ENCODE measurements at places on chromosomes 7 and 10.

DNA sequence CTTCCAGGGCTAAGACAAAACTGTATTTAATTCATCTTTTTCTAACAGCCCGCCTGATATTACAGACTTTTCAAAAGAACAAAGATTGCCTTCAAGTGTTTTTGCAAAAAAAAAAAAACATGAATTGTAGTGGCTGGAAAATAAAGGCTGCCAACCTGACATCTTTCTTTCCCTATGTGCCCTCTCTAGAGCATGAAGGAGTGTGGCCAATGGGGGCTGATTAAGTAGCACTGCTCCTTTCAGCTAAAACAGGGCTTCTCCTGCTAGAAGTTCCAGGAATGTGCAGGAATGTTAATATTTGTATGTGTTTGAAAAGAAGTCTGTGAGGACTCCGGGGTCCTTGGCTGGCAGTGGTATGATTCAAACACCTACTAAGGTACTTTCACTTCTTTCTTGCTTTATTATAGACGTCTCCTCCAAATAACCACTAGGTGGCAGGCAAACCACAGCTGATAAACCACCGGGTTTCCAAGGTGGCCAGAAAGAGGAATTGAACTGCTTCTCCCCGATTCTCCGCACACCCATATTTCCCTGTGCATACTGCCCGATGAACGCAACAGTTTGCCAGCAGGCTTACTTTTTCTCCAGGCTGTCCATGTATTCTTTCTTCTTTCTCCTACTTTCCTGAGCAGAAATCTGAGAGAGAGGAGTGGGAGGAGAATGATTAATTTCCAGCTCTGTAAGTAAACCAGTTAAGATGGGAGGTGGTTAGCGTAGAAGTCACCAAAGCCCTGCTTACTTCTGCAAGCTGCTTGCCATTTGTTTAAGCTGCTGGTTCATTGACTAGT, 56.8 kb upstream of the DGKI start:
- H3K4me1 ChIP-seq, result peaks cover 3% of the 10 kb centered on the region
- H3K27me3 ChIP-seq, result no peaks in the 10 kb centered on the region
- H3K27ac ChIP-seq, result no peak overlapping the region
- DNase-seq, result peak; percentile 82
- peaks cover 74% of the 10 kb centered on the region for H3K36me3 ChIP-seq

- no peaks in the 10 kb centered on the region for H3K36me3 ChIP-seq
- H3K27me3 ChIP-seq, result no peaks in the 10 kb centered on the region
- no peak overlapping the region for H3K27ac ChIP-seq
- no peaks in the 10 kb centered on the region for H3K4me1 ChIP-seq
These were observed 349.4 kb downstream of the GATA3 start for GRCh38 chr10:8403711-8404371.

GRCh38 chr10:103649654-103650423, 156.3 kb downstream of the NEURL1 start:
- H3K27ac ChIP-seq, result no peak overlapping the region
- H3K27me3 ChIP-seq, result no peaks in the 10 kb centered on the region
- no peak for DNase-seq
- 0 out of 3 replicates have a peak, but pooled peaks cover 3% of the 10 kb centered on the region for H3K36me3 ChIP-seq
- H3K4me1 ChIP-seq, result no peaks in the 10 kb centered on the region

- DNase-seq, result no peak
- H3K36me3 ChIP-seq, result no peaks in the 10 kb centered on the region
- H3K27me3 ChIP-seq, result no peaks in the 10 kb centered on the region
- no peak overlapping the region for H3K27ac ChIP-seq
These were observed 50.9 kb downstream of the INPP5A start for GRCh38 chr10:132588301-132589013.

GRCh38 chr10:18449611-18450026, 201.8 kb downstream of the NSUN6 start:
- H3K27ac ChIP-seq, result no peak overlapping the region
- H3K4me1 ChIP-seq, result no peaks in the 10 kb centered on the region
- no peak for DNase-seq

- H3K27me3 ChIP-seq, result no peaks in the 10 kb centered on the region
- peaks cover 19% of the 10 kb centered on the region for H3K4me1 ChIP-seq
- H3K27ac ChIP-seq, result no peak overlapping the region
- H3K36me3 ChIP-seq, result no peaks in the 10 kb centered on the region
- no peak for DNase-seq
These were observed 38.2 kb upstream of the CCSER2 start for GRCh38 chr10:84290235-84290634.

GRCh38 chr7:129678606-129679005, 67.1 kb downstream of the NRF1 start:
- H3K4me3 ChIP-seq, result no peak overlapping the region
- DNase-seq, result no peak
- peaks cover 15% of the 10 kb centered on the region for H3K36me3 ChIP-seq
- no peaks in the 10 kb centered on the region for H3K4me1 ChIP-seq
- H3K27ac ChIP-seq, result no peak overlapping the region

GRCh38 chr7:149655784-149656183, 117.6 kb downstream of the ZNF467 start:
- H3K27me3 ChIP-seq, result no peaks in the 10 kb centered on the region
- no peak overlapping the region for H3K27ac ChIP-seq
- no peaks in the 10 kb centered on the region for H3K36me3 ChIP-seq
- no peak overlapping the region for H3K4me3 ChIP-seq

- H3K4me3 ChIP-seq, result no peak overlapping the region
- DNase-seq, result no peak
- no peaks in the 10 kb centered on the region for H3K36me3 ChIP-seq
- peaks cover 2% of the 10 kb centered on the region for H3K4me1 ChIP-seq
These were observed 17.2 kb upstream of the RHBDD2 start for GRCh38 chr7:75861636-75862035.

DNA sequence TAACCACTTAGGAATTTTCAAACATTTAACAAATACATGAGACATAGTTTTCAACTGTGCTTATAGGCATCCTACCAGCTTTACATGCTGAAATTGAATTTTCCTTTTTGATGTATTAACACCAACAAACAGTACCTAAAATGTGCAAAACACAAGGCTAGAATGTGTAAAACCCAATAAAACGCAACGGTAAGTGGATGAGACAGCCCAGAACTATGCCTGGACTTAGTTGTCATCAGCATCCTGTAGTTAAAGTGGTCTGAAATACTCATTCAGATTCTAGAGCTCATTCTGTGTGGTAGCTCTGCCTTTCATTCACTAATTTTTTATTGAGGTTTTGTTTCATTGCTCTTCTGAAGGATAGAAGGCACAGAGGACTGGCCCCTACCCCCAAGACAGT, 137.1 kb downstream of the BMPER start:
- no peaks in the 10 kb centered on the region for H3K27me3 ChIP-seq
- H3K4me1 ChIP-seq, result no peaks in the 10 kb centered on the region
- no peak overlapping the region for H3K27ac ChIP-seq
- no peak overlapping the region for H3K4me3 ChIP-seq

DNA sequence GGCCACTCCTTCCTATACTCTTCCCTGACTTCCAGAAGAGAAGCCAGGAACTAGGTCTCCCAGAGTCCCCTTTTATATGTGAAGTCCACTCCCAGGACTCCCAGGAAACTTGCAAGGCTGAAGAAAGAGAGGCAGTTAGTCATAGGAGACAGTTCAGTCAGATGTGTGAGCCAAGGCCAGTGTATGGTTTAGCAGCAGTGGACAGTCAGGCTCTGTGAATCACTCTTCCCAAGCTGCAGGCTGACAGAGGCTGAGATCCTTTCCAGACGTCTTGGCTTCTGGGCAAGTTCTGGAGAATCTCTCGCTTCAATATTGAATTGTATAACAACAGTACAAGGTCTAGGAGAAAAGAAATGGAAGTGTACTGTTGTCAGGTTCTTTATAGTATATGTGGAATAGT, 26.9 kb downstream of the BLVRA start:
- no peak overlapping the region for H3K27ac ChIP-seq
- DNase-seq, result no peak
- H3K36me3 ChIP-seq, result peaks cover 20% of the 10 kb centered on the region

DNA sequence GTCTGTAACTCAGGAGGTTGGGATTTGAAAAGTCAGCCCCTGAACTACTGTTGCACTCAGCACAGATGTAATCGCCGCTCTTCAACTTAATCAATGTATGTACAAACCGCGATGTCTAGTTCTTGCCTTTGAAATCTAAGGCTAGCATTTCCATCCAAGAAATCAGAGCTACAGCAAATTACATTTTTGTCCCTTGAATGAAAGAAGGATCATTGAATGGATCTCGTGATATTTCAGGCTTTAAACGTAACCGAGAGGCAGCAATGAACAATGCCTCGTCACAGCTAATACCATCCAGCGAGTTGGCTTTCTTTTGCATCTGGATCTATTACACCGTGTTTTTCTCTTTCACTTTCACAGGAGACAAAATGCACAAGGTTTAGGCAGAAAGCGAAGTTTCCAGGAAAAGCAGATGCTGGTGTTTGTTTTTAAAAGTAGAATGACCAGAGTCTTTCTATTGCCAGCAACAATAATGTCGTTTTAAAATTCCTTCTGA, 5.5 kb downstream of the SKIDA1 start:
- H3K4me3 ChIP-seq, result peak overlapping the region; percentile 10
- peaks cover 17% of the 10 kb centered on the region for H3K4me1 ChIP-seq
- H3K36me3 ChIP-seq, result no peaks in the 10 kb centered on the region
- DNase-seq, result no peak
- no peak overlapping the region for H3K27ac ChIP-seq
- no peaks in the 10 kb centered on the region for H3K27me3 ChIP-seq

DNA sequence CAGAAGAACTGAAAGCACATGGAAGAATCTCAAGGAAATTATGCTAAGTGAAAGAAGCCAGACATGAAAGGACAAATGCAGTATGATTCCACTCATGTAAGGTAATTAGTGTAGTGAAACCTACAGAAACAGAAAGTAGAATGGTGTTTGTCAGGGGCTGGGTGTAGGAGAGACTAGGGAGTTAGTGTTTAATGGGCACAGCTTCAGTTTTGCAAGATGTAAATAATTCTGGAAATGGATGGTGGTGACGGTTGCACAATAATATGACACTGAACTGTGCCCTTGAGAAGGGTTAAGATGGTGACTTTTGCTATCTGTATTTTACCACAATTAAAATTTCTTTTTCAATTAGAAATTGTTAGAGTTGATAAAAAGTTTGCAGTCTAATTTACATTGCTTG, 157.3 kb upstream of the ADCY1 start:
- H3K27ac ChIP-seq, result no peak overlapping the region
- H3K27me3 ChIP-seq, result no peaks in the 10 kb centered on the region
- no peaks in the 10 kb centered on the region for H3K4me1 ChIP-seq
- no peak for DNase-seq

- peak overlapping the region; percentile 71 for H3K27ac ChIP-seq
- peaks cover 66% of the 10 kb centered on the region for H3K4me1 ChIP-seq
- DNase-seq, result no peak
- H3K27me3 ChIP-seq, result no peaks in the 10 kb centered on the region
- peaks cover 53% of the 10 kb centered on the region for H3K36me3 ChIP-seq
These were observed 24.4 kb downstream of the EPHB4 start for GRCh38 chr7:100802951-100803350.

GRCh38 chr10:12107781-12108180, 21.7 kb upstream of the SEC61A2 start:
- peaks cover 10% of the 10 kb centered on the region for H3K36me3 ChIP-seq
- no peak overlapping the region for H3K27ac ChIP-seq
- no peaks in the 10 kb centered on the region for H3K4me1 ChIP-seq
- no peak overlapping the region for H3K4me3 ChIP-seq
- DNase-seq, result no peak
- H3K27me3 ChIP-seq, result no peaks in the 10 kb centered on the region

GRCh38 chr7:128880791-128881457, 18.3 kb downstream of the ATP6V1F start:
- no peaks in the 10 kb centered on the region for H3K36me3 ChIP-seq
- H3K27me3 ChIP-seq, result peaks cover 8% of the 10 kb centered on the region
- H3K4me1 ChIP-seq, result peaks cover 54% of the 10 kb centered on the region
- H3K4me3 ChIP-seq, result no peak overlapping the region
- H3K27ac ChIP-seq, result no peak overlapping the region

DNA sequence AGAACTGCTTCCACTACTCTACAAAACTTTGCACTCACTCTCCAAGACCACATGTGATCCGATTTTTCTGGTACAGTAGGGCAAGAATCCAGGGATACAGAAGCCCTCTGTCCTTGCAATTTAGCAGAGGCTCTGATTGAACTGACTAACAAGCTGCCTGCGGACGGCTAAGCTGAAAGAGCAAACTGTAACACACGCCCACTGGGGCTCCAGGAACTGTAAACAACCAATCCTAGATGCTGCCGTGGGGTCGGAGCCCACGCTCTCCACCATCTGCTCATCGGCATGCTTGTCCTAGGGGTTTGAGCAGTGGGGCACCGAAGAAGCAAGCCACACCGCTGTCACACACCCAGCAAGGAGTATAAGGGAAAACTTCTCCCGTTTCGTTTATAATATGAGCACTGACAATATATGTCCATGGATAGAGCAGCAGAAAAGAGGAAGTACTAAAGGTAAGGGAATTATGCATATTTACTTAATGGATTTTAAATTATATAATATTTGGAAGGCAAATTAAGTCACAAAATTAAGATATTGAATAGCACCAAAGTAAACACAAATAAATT, 634.4 kb upstream of the POT1 start:
- H3K36me3 ChIP-seq, result no peaks in the 10 kb centered on the region
- H3K27me3 ChIP-seq, result no peaks in the 10 kb centered on the region
- peak overlapping the region; percentile 23 for H3K4me3 ChIP-seq
- DNase-seq, result peak; percentile 79

- H3K4me1 ChIP-seq, result peaks cover 29% of the 10 kb centered on the region
- no peak overlapping the region for H3K4me3 ChIP-seq
- no peak for DNase-seq
- no peaks in the 10 kb centered on the region for H3K27me3 ChIP-seq
These were observed 1.6 kb upstream of the HILPDA start for GRCh38 chr7:128453836-128454804.

DNA sequence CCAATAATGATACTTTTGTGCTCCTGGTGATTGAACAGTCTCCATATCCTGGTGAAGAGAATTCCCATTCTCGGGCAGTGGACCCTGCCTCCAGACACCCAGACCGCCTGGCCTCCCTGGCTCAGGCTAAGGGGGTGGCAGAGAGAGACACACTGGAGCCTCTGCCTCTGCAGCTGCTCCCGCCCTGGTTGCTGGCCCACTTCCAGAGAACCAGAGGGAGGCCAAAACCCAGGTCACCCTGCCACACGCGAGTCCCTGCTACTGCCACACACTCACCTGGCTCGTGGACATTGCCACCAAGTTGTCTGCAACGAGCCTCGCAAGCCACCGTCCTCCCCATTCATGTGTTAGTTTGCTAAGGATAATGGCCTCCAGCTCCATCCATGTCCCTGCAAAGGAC, 221.8 kb downstream of the HPSE2 start:
- no peak overlapping the region for H3K4me3 ChIP-seq
- no peak overlapping the region for H3K27ac ChIP-seq
- no peaks in the 10 kb centered on the region for H3K4me1 ChIP-seq
- H3K36me3 ChIP-seq, result no peaks in the 10 kb centered on the region
- H3K27me3 ChIP-seq, result no peaks in the 10 kb centered on the region
- no peak for DNase-seq

GRCh38 chr7:69577221-69577620, 21.1 kb upstream of the AUTS2 start:
- H3K4me1 ChIP-seq, result no peaks in the 10 kb centered on the region
- no peaks in the 10 kb centered on the region for H3K27me3 ChIP-seq
- H3K36me3 ChIP-seq, result no peaks in the 10 kb centered on the region
- no peak overlapping the region for H3K4me3 ChIP-seq

- no peak for DNase-seq
- no peak overlapping the region for H3K27ac ChIP-seq
- H3K4me1 ChIP-seq, result no peaks in the 10 kb centered on the region
- H3K36me3 ChIP-seq, result no peaks in the 10 kb centered on the region
- no peaks in the 10 kb centered on the region for H3K27me3 ChIP-seq
These were observed 73.5 kb downstream of the SEMA3E start for GRCh38 chr7:83575436-83575835.

- no peaks in the 10 kb centered on the region for H3K4me1 ChIP-seq
- DNase-seq, result no peak
- H3K36me3 ChIP-seq, result no peaks in the 10 kb centered on the region
- H3K27me3 ChIP-seq, result peaks cover 17% of the 10 kb centered on the region
- H3K4me3 ChIP-seq, result no peak overlapping the region
These were observed 212.4 kb downstream of the CAMK1D start for GRCh38 chr10:12561720-12562119.

GRCh38 chr7:66927348-66927948, 6.4 kb downstream of the TMEM248 start:
- H3K27ac ChIP-seq, result no peak overlapping the region
- H3K4me1 ChIP-seq, result peaks cover 16% of the 10 kb centered on the region
- H3K4me3 ChIP-seq, result no peak overlapping the region

Measured in K562 (cell line).